ENCODE measurements at places on chromosomes 2 and 18. TPM values are rescaled to one million over a fixed set of nuclear protein-coding genes. Genes with fewer than 3 reads are reported as not detected.

Gene ANKRD29
- 1.8 TPM for total RNA-seq

Gene EVX2
- total RNA-seq: not detected

Gene EGR4
- total RNA-seq: not detected

DNA sequence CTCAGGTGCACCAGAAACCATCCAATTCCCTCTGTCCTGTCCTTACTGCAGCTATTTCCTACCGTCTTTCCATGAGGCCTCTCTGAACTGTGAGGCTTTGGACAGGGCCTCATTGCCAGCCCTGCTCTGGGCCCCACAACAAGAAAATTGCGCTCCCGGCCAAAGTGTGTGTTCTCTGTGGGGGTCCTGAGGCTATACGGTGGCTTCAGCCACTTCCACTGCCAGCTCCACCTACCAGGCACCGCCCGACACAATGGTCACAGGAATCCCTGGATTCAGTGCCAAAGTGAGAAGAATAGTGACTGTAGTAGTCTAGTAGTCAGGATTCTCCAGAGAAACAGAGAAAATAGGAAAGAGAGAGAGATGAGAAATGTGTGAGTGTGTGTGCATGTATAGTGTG, 140.2 kb downstream of the IRS1 start:
- no peak for DNase-seq

DNA sequence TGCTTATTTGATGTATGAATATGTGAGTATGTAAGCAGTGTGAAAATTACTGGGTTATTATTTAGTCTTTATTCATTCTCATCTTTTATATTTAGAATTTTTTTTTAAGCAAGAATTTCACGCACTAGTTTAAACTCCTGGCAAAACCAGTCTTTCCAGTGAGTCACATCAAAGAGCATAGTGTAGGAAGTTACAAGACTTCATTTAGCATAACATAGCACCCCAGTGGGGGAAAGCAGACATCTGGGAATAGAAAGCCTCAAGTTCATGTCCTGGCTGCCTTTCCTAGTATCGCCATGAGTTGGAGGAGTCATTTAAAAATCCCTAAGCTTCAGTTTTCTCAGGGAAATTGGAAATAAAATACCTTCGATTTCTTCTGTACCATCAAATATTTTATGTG, 408.3 kb downstream of the NUP35 start:
- DNase-seq: no peak

- no peak for DNase-seq
Measured at GRCh38 chr2:80037310-80037709, 267.2 kb downstream of the LRRTM1 start.

DNA sequence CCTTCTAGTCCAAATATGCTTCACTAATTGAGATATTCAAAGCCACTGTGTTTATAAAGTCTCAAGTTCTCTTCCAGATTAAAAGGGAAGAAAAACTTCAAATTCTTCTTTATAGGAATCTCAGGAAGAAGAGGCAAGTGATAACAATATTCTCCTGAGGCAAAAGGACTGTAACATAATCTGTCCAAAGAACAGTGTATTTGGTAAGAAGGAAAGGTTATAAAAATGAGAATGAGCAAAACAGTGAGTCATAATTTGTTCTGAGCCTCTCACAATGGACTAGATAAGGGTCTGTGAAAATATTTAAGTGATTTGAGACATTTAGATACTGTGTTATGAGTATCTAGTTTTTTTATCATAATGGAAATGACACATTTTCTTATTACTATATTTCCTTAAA, 44.3 kb downstream of the SNRPD1 start:
- DNase-seq: no peak
